ENCODE measurements at places on chromosomes 7 and 10. TPM values are rescaled to one million over a fixed set of nuclear protein-coding genes. Genes with fewer than 3 reads are reported as not detected.

The LIPF gene
- not detected for total RNA-seq

The TAS2R4 gene
- total RNA-seq = 0.25 TPM

The GSTO2 gene
- 0.80 TPM for total RNA-seq

The EN2 gene
- 0.11 TPM for total RNA-seq

All from left ventricle myocardium inferior (tissue), 1 donor.